ENCODE measurements at places on chromosomes 6 and 20. TPM values are rescaled to one million over a fixed set of nuclear protein-coding genes. Genes with fewer than 3 reads are reported as not detected.

The SLC26A8 gene
- not detected for total RNA-seq

The SPEF1 gene
- not detected for total RNA-seq

The KCNB1 gene
- under 0.01 TPM for total RNA-seq

The LZTS3 gene
- 1.8 TPM for total RNA-seq

The TFAP2D gene
- not detected for total RNA-seq

The TMEM244 gene
- total RNA-seq, result not detected

The SIRPD gene
- not detected for total RNA-seq

The MLN gene
- total RNA-seq, result not detected

The CCN5 gene
- 5.0 TPM for total RNA-seq

The AP5S1 gene
- 11.8 TPM for total RNA-seq

The SLA2 gene
- not detected for total RNA-seq

The COL12A1 gene
- total RNA-seq, result 110 TPM

The PDYN gene
- total RNA-seq, result not detected

The SPATS1 gene
- not detected for total RNA-seq

The SLC52A3 gene
- not detected for total RNA-seq

The ATP9A gene
- total RNA-seq, result 22.1 TPM

The SCAF8 gene
- total RNA-seq, result 39.4 TPM

The DZANK1 gene
- 0.65 TPM for total RNA-seq

The TFAP2B gene
- total RNA-seq, result not detected

The NSFL1C gene
- total RNA-seq, result 24.6 TPM

The PTCHD4 gene
- 2.6 TPM for total RNA-seq

The CRISP2 gene
- not detected for total RNA-seq

The PLA2G7 gene
- 0.13 TPM for total RNA-seq

The PHACTR1 gene
- 0.16 TPM for total RNA-seq

The DLL1 gene
- 5.9 TPM for total RNA-seq

The C4A gene
- 0.52 TPM for total RNA-seq

The CLPSL2 gene
- total RNA-seq, result not detected
